ENCODE measurements at places on chromosomes 3 and 15.

- DNase-seq = no peak
Measured at GRCh38 chr3:48426401-48426909, 3.4 kb downstream of the PLXNB1 start.

- DNase-seq = no peak
Measured at GRCh38 chr3:35438101-35438500, 201.2 kb upstream of the ARPP21 start.

GRCh38 chr3:114879059-114880031, 267.7 kb downstream of the ZBTB20 start:
- no peak for DNase-seq

GRCh38 chr3:22176911-22177310, 425.9 kb upstream of the ZNF385D start:
- no peak for DNase-seq

GRCh38 chr3:45132568-45133211, 13.5 kb downstream of the CDCP1 start:
- DNase-seq = no peak

GRCh38 chr3:128399221-128399915, 67.3 kb downstream of the DNAJB8 start:
- DNase-seq = no peak

GRCh38 chr3:78506581-78507195, 1261.1 kb downstream of the ROBO1 start:
- no peak for DNase-seq

DNA sequence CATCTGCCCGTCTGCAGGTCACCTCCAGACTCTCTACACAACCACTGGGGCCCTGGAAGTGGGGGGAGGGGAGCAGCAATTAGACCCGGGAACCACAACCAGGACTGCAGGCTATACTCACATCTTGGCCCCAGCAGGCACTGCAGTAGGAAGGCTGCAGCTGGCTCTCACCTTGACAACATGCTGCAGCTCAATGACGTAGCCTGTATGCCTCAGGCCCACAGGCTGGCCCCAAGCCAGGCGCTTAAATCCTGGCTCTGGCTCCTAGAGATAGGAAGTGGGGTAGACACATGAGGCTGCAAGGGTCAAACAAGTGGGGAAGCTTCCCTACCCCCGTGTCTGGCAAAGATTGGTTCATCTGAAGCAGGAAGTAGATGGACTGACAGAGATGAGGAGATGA, 4.6 kb upstream of the QRICH1 start:
- DNase-seq = no peak

- DNase-seq = no peak
Measured at GRCh38 chr3:16412192-16412800, 101.2 kb downstream of the RFTN1 start.

DNA sequence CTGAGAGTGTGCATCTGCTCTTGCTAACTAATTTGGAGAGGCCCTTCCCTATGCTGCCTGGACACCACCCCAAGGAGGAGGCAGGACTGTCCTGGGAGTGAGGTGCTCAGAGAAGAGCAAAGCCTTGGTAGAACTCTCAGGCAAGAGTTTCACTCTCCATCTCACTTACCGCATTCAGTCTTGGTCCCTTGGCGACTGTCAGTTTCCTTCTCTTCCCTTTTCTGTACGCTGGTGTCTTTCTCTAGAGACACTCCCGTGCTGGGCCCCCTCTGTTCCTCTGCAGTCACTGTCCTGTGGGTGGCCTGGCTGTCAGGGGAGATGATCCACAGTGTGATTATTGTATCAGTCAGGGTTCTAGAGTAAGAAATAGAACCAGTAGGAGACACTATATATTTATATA, 44.0 kb downstream of the IDH2 start:
- DNase-seq = no peak

GRCh38 chr3:55804170-55805095, 317.3 kb upstream of the WNT5A start:
- DNase-seq = no peak

GRCh38 chr3:43255662-43256061, 30.7 kb upstream of the SNRK start:
- no peak for DNase-seq

GRCh38 chr15:36361351-36361870, 218.0 kb upstream of the CDIN1 start:
- DNase-seq = no peak

- DNase-seq = no peak
Measured at GRCh38 chr3:76570436-76571057, 469.4 kb upstream of the ROBO2 start.

- no peak for DNase-seq
Measured at GRCh38 chr15:100189319-100189718, 152.5 kb downstream of the ADAMTS17 start.

- no peak for DNase-seq
Measured at GRCh38 chr15:70308011-70308734, 210.5 kb upstream of the TLE3 start.

GRCh38 chr3:97306226-97306625, 458.3 kb upstream of the ARL6 start:
- no peak for DNase-seq

DNA sequence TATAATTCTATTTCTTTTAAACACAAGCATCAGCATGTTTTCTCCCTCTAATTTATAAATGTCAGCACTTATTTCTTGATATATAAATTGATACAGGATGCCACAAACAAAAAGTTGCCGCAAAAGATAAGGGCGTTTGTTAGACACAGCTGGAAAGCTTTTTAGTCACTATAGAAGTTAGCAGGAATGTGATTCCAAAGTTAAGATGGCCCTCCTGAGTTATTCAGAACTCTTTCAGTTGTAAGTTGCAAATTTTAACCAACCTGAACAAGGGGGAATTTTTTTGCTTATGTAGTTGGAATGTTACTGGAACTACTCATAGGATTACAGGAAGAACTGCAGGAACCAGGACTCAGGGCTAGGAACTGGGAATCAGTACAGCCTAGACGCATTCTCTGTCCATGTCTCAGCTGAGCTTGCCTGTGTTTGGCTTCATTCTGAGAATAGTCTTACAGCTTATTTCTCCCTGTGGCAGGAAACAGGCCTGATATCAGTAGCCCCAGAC, 166.3 kb downstream of the VGLL4 start:
- no peak for DNase-seq

DNA sequence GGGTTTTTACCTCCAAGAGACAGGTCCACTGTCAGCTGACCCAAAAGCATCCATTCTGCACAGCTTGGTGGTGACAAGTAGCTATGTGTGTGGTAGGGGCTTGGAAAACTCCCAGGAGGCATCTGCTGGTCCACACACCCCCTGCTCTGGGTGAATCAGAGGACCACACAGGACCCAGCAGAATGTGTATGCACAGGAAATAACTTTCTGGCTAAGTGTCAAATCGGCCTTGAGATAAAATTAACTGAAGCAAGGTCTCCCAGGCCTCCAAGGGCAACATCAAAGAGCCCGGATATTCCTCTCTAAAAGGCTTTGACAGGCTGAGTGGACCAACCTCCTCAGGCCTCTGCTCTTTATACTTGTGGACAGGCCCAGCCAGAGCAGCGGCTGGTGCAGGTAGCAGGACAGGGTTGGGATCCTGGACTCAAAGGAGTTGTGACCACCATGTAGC, 66.5 kb downstream of the CTNNB1 start:
- no peak for DNase-seq

DNA sequence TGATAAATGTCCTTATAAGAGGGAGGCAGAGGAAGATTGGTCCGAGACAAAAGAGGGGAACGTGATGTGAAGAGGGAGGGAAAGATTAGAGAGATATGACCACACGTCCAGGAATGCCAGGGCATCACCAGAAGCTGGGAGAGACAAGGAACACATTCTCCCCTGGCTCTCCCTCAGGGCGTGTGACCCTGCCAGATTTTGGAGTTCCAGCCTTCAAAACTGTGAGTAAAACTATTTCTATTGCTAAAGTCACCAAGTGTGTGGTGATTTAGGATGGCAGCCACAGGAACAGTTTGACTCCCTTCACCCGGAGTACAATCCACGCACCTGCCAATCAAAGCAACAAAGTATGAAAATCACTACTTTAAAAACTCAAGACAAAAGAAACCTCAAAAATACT, 32.1 kb upstream of the TJP1 start:
- no peak for DNase-seq

DNA sequence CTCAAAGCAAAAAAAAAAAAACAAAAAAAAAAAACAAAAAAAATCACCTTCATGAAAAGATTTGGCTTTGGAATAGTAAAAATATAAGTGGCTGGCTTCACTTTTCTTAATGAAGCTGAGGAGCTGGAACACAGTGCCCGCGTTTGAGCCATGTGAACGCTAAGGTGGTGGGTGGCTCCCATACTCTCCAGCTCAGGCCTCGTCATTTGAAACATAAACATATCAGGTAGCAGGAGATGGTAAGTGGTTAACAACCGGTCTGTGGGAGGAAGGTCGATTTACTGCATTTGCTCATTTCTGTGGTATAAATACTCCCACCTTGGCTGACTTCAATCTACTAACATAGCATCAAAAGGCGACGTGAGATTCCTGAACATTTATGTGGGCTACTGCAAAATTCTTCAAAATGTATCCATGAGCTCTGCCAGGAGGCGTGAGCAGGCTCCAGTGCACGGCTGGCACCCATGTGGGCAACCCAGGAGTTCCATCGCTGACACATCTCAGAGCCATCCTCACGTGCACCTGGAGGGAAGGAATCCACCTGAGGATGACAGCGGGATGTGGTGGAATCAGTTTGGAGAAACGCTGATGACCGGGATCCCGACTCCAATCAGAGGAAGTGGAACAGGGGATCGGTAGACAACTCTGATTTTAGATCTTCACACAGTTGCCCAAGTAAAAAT, 157.6 kb downstream of the ATP10A start:
- DNase-seq = no peak

DNA sequence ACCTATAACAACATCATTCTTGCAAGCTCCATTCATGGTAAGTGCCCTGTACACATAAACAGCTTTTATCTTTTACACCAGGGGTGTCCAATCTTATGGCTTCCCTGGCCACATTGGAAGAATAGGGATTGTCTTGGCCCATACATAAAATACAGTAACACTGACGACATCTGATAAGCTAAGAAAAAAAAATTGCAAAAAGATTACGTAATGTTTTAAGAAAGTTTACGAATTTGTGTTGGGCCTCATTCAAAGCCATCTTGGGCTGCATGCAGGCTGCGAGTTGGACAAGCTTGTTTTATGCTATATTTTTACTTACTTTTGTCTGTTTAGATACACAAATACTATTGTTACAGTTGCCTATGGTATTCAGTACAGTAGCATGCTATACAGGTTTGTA, 31.6 kb downstream of the ZNF654 start:
- no peak for DNase-seq

DNA sequence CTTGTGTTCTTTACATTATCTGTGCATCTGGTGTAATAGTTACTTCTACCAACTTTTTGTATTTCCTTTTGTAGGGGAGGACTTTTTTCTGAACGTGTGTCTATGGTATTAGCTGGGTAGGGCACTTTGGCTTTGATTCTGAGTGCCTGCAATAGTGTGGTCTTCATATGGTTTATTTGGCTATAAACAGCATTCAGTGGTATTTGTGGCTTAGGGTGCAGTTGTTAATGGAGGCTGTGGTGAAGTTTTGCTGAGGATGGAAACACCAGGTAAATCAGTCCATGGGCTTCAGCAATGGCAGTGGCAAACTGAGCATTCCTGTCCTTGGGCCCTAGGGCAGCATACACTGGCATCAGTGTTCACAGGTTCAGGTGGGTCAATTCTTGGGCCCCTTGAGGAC, 230.6 kb upstream of the CTNNB1 start:
- no peak for DNase-seq

All from effector CD8-positive, alpha-beta T cell (primary cell).